Tibial artery (tissue), 4 donors: ENCODE measurements at places on chromosomes 2 and 18.
A peak's percentile ranks its signal among the peaks of the same experiment; 100 is the strongest.

GRCh38 chr2:171128461-171128860 lies 32.2 kb downstream of the TLK1 start:
- no peaks in the 10 kb centered on the region for H3K4me1 ChIP-seq
- no peak for DNase-seq
- no peak overlapping the region for H3K4me3 ChIP-seq
- no peaks in the 10 kb centered on the region for H3K27me3 ChIP-seq

DNA sequence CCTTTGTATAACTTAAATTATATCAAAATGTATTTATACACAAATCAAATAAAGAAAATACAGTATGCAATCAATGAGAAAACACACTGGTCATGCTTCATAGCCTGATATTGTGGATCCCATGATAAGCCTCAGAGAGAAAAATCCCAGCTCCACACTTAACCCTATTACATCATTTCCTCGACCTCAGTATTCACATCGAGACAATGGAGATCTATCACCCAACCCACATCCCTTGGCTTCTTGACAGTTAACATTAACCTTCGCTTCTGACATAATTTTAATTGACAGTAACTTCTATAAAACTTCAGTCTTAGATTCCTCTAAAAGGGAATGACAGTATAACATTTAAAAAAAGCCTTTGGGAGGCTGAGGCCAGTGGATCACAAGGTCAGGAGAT lies 11.6 kb downstream of the TMX3 start:
- H3K4me1 ChIP-seq: no peaks in the 10 kb centered on the region
- no peak overlapping the region for H3K4me3 ChIP-seq
- no peak overlapping the region for H3K27ac ChIP-seq
- no peaks in the 10 kb centered on the region for H3K27me3 ChIP-seq
- peaks cover 21% of the 10 kb centered on the region for H3K36me3 ChIP-seq

DNA sequence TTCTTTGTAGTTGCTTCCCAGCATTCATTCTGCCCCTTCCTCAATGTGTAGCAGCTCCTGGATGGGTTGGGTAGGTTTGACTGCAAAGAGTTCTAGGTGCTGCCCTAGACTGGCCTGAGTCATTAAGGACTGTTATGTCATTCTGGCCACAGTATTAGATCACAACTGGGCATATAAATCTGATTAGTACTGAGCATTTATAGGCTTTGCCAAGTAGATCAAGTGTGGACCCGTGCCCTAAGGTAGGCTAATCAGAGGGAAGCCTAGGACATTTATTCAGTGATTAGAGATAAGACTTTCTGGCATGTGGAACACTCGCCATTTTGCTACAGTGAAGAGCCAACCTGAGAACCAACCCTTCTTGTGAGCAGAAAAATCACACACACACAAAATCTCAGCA lies 2.7 kb downstream of the KATNAL2 start:
- H3K27ac ChIP-seq: no peak overlapping the region
- H3K36me3 ChIP-seq: no peaks in the 10 kb centered on the region
- no peak for DNase-seq
- no peak overlapping the region for H3K4me3 ChIP-seq
- no peaks in the 10 kb centered on the region for H3K27me3 ChIP-seq

- no peaks in the 10 kb centered on the region for H3K27me3 ChIP-seq
- H3K4me3 ChIP-seq: no peak overlapping the region
- no peaks in the 10 kb centered on the region for H3K36me3 ChIP-seq
- H3K27ac ChIP-seq: peak overlapping the region; percentile 88
Measured at GRCh38 chr2:43329637-43330036, 103.2 kb upstream of the ZFP36L2 start.

- peaks cover 21% of the 10 kb centered on the region for H3K4me1 ChIP-seq
- DNase-seq: no peak
- H3K27ac ChIP-seq: peak overlapping the region; percentile 64
- no peak overlapping the region for H3K4me3 ChIP-seq
- no peaks in the 10 kb centered on the region for H3K27me3 ChIP-seq
- H3K36me3 ChIP-seq: no peaks in the 10 kb centered on the region
Measured at GRCh38 chr18:33583901-33584300, 5.9 kb downstream of the ASXL3 start.

DNA sequence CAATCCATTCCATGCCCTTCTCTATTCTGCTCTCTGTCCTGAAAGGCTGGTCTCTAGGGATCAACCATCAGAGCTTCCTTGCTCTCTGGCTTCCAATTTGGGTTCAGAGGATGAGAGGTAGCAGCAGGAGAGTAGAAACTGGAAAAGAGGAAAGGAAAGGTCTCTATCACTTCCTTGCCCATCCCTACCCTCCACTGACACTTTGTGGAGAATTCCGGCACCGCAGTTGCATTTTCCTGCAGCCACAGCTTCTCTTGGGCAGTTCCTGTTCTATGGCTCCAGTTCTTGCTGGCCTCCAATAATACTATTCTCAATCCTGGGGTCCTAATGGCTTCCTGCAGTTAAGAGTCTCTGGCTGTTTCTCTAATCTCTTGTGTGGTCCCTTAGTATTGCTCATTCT lies 13.3 kb upstream of the IMPACT start:
- H3K4me1 ChIP-seq: no peaks in the 10 kb centered on the region
- no peak overlapping the region for H3K27ac ChIP-seq
- H3K27me3 ChIP-seq: no peaks in the 10 kb centered on the region

DNA sequence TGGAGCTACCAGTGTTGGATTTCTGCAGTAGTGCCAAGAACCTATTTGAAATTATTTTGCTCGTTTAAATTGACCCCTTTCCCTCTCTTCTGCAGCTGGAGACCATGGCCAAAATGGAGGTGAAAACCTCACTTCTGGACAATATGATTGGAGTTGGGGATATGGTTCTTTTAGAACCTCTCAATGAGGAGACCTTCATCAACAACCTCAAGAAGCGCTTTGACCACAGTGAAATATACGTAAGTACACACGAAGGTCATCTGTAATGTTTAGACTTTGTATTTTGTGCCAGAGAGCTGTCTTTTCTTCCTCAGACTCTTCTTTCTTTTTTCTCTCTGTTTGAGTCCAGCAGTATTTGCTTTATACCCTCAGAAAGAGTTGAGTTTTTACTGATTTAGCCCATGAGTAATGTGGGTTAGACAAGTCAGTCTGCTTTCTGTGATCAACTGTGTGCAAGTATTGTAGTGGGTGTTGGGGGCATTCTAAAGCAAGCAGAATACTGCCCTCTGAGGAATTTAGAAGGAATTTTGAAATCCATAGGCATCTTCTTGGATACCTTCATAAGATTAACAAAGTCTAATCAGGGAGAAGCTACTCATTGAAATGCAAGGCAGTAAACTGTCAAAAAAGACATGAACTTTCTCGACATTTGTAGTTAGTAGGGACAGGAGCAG lies 31.7 kb downstream of the MYO1B start:
- no peak for DNase-seq
- no peaks in the 10 kb centered on the region for H3K27me3 ChIP-seq

DNA sequence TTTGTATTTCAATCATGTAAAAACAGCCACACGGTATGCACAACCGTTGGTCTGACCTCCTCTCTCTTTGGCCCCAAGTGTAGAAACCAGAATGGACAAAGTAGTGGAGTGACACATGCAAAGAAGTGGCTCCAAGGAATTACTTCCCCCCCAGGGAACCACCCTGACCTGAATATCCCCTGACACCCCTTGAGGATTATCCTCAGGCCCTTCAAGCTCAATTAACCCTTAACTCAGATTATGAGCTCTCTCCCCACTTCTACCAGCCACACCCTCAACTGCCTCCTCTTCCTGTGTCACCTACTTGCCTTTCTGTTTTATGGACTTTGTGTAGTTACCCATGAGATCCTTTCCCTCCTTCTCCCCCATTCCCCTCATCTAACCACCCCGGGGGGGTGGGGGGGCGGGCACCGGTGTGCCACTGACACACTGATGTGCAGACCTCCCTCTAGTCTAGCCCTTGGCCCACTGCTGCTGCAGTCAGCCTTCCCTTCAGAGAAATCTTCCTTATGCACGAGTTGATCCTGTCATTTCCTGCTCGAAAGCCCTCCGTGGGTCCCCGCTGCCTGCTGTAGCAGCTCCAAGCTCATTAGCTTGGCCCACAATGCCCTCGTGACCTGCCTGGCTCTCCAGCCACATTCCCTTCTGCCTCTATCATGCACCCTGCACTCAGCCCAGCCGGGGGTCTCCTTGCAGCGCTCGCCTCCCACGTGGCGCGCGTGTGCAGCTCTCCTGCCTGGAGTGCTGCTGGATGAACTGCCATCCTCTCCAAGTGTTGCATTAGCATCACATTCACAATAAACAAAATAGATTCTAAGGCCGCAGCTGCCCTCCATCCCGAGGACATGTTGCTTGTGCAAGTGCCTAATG lies 40.1 kb upstream of the TMEM177 start:
- H3K4me3 ChIP-seq: no peak overlapping the region
- no peaks in the 10 kb centered on the region for H3K27me3 ChIP-seq
- no peak for DNase-seq
- no peaks in the 10 kb centered on the region for H3K36me3 ChIP-seq
- H3K27ac ChIP-seq: no peak overlapping the region

GRCh38 chr2:96098900-96099590 lies 17.3 kb downstream of the ADRA2B start:
- peak; percentile 61 for DNase-seq
- H3K27ac ChIP-seq: peak overlapping the region; percentile 24
- H3K4me1 ChIP-seq: peaks cover 8% of the 10 kb centered on the region
- no peaks in the 10 kb centered on the region for H3K36me3 ChIP-seq

DNA sequence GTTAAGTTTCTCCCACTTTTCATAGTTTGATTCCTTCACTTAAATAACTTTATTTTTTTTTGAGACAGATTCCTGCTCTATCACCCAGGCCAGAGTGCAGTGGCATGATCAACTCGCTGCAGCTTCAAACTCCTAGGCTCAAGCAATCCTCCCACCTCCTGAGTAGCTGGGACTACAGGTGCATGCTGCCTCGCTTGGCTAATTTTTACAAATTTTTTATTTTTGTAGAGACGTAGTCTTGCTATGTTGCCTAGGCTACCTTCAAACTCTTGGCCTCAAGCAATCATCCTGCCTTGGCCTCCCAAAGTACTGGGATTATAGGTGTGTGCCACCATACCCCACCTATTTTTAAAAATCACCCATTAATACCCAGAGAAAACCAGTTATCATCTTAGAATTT lies 14.2 kb upstream of the WIPF1 start:
- H3K27me3 ChIP-seq: no peaks in the 10 kb centered on the region
- no peak overlapping the region for H3K4me3 ChIP-seq
- no peak for DNase-seq

DNA sequence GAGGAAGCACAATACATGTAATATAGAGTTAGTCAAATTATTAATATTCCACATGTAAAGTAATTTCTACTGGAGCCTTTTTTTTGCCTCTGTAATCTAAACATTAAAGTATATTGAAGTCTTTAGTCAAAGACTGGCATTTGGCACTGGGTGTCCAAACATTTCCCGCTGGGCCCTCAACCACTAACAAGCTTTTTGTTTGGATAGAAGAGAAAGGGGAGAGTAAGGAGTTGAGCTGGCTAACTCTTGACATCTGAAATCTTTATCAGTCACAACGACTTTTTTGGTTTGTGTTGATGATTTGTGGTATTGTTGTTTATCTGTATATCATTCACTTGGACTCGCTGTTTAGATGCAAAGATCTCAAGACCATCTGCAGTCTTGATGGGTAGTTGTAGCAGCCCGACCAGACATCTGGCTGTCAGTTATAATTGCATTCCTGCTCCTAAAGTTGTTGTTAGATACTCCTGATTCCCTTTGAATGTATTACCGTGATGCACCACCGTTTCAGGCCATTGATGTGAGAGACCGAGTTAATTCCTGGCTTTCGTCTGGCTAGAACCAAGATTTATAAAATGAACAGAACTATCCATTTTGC lies 379.6 kb downstream of the MTX2 start:
- H3K36me3 ChIP-seq: no peaks in the 10 kb centered on the region
- H3K4me1 ChIP-seq: peaks cover 4% of the 10 kb centered on the region
- no peaks in the 10 kb centered on the region for H3K27me3 ChIP-seq
- no peak overlapping the region for H3K4me3 ChIP-seq

DNA sequence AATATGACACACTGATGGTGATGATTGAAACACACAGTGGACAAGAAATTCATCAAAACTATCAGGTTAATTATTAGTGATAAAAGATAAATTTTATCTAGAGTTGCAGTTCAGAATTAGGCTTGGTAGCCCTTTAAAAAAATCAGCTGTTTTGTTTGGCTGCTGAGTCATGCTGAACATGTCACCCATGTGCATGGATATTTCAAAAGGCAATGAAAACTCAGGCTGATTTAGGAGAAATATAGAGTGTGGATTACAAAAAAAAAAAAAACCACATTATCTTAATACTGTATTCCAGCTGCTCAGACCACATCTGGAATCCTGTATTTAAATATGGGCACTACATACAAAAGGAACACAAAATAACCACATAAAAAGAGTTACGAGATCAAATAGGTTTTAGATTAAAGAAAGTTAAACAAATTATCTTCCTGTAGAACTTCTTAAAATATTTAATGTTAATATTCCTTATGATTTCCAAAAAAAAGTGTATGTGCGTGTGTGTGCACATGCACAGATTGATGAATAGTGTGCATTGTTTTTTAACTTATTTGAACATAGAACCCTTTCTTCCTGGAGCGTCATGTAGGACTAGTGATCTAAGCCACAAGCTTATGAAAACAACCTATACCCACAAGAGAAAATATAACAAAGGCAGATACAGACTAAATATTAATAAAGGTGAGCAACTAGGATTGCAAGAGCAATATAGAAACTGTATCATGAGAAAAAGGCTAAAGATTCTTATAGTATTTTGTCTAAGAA lies 186.2 kb downstream of the STK39 start:
- no peak overlapping the region for H3K27ac ChIP-seq
- DNase-seq: no peak
- H3K4me1 ChIP-seq: no peaks in the 10 kb centered on the region

- no peak overlapping the region for H3K27ac ChIP-seq
- H3K4me1 ChIP-seq: peaks cover 3% of the 10 kb centered on the region
- no peak for DNase-seq
- H3K4me3 ChIP-seq: no peak overlapping the region
- H3K27me3 ChIP-seq: no peaks in the 10 kb centered on the region
- no peaks in the 10 kb centered on the region for H3K36me3 ChIP-seq
Measured at GRCh38 chr2:18971628-18972027, 382.3 kb upstream of the NT5C1B start.

GRCh38 chr18:26293982-26294381 lies 67.7 kb downstream of the TAF4B start:
- no peak overlapping the region for H3K27ac ChIP-seq
- no peaks in the 10 kb centered on the region for H3K27me3 ChIP-seq
- H3K4me1 ChIP-seq: no peaks in the 10 kb centered on the region

GRCh38 chr18:63207835-63208234 lies 111.7 kb downstream of the BCL2 start:
- H3K4me1 ChIP-seq: peaks cover 25% of the 10 kb centered on the region
- no peaks in the 10 kb centered on the region for H3K36me3 ChIP-seq
- no peak overlapping the region for H3K4me3 ChIP-seq
- H3K27me3 ChIP-seq: no peaks in the 10 kb centered on the region
- DNase-seq: no peak

- no peaks in the 10 kb centered on the region for H3K27me3 ChIP-seq
- H3K36me3 ChIP-seq: no peaks in the 10 kb centered on the region
- no peak for DNase-seq
Measured at GRCh38 chr18:55839343-55839742, 251.4 kb upstream of the TCF4 start.

GRCh38 chr2:224466304-224466895 lies 64.5 kb upstream of the FAM124B start:
- no peak overlapping the region for H3K27ac ChIP-seq
- H3K4me3 ChIP-seq: no peak overlapping the region
- DNase-seq: no peak
- no peaks in the 10 kb centered on the region for H3K36me3 ChIP-seq
- H3K4me1 ChIP-seq: no peaks in the 10 kb centered on the region
